Tibial nerve (tissue), 4 donors: ENCODE measurements at places on chromosomes 6 and 20. TPM values are rescaled to one million over a fixed set of nuclear protein-coding genes. Genes with fewer than 3 reads are reported as not detected.

HLA-A gene
- total RNA-seq: 479 TPM

RIMS1 gene
- 5.1 TPM for total RNA-seq

BTN3A1 gene
- total RNA-seq: 29.3 TPM

SPEF1 gene
- 1.8 TPM for total RNA-seq

WFDC2 gene
- 3.5 TPM for total RNA-seq

IDH3B gene
- total RNA-seq: 127 TPM

ADA gene
- total RNA-seq: 13.3 TPM

SYNDIG1 gene
- 15.5 TPM for total RNA-seq

ARHGAP18 gene
- total RNA-seq: 16.8 TPM

ZNF334 gene
- total RNA-seq: 14.0 TPM

BPIFB2 gene
- total RNA-seq: not detected

NDUFAF4 gene
- 22.9 TPM for total RNA-seq

SUMO4 gene
- 6.6 TPM for total RNA-seq

CLVS2 gene
- 0.22 TPM for total RNA-seq

FOXF2 gene
- total RNA-seq: 0.21 TPM

DDX43 gene
- 1.3 TPM for total RNA-seq

ME1 gene
- 17.6 TPM for total RNA-seq

CLPSL2 gene
- total RNA-seq: not detected

MLN gene
- total RNA-seq: not detected

TTK gene
- total RNA-seq: 0.66 TPM

LTA gene
- not detected for total RNA-seq

MOCS1 gene
- total RNA-seq: 67.1 TPM

TINAG gene
- total RNA-seq: 0.22 TPM

CLPSL1 gene
- not detected for total RNA-seq

FAM229B gene
- total RNA-seq: 18.0 TPM

SNX21 gene
- 253 TPM for total RNA-seq

SLC26A8 gene
- 1.1 TPM for total RNA-seq

GNRH2 gene
- not detected for total RNA-seq

PAK5 gene
- total RNA-seq: 0.22 TPM

SLC2A10 gene
- 31.5 TPM for total RNA-seq

TULP1 gene
- total RNA-seq: 0.60 TPM

SLC22A7 gene
- total RNA-seq: not detected

MEP1A gene
- not detected for total RNA-seq

PRR18 gene
- total RNA-seq: 0.60 TPM

HLA-DQB2 gene
- total RNA-seq: 1.5 TPM

SCRT2 gene
- total RNA-seq: not detected

GJA10 gene
- total RNA-seq: not detected

GLP1R gene
- total RNA-seq: 0.20 TPM

BANF2 gene
- not detected for total RNA-seq
